ENCODE measurements at places on chromosomes 6 and 20. TPM values are rescaled to one million over a fixed set of nuclear protein-coding genes. Genes with fewer than 3 reads are reported as not detected.

The RPS18 gene
- total RNA-seq = 4,367 TPM

The PRRT1 gene
- total RNA-seq = 0.17 TPM

The GSTA3 gene
- total RNA-seq = not detected

The AIF1 gene
- total RNA-seq = not detected

The HSPA12B gene
- total RNA-seq = 0.45 TPM

The DBNDD2 gene
- 12.8 TPM for total RNA-seq

The PNLDC1 gene
- not detected for total RNA-seq

The CYP39A1 gene
- 1.0 TPM for total RNA-seq

The OVOL2 gene
- not detected for total RNA-seq

The MAP3K5 gene
- total RNA-seq = 9.1 TPM
